Activated T-cell treated with anti-CD3 and anti-CD28 coated beads, Interleukin-2, amount 50 U/mL, for 24 hours (primary cell): ENCODE measurements at places on chromosomes 1 and 21.

DNA sequence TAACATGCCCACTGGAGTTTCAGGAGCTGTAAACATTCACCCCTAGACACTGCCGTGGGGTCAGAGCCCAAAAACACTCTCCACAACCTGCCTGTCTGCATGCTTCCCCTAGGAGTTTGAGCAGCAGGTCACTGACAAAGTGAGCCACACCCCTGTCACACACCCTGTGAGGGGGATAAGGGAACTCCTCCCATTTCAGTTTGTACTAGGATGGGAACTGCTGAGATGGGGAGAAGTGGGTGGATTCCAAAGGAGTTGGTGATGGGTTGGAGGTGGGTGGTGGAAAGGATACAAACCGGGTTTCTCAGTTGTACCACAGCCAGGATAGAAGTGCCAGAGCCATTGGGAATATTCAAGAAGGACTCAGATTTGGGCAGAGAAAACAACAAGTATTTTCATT, 140.2 kb downstream of the MIS18A start:
- DNase-seq: no peak

DNA sequence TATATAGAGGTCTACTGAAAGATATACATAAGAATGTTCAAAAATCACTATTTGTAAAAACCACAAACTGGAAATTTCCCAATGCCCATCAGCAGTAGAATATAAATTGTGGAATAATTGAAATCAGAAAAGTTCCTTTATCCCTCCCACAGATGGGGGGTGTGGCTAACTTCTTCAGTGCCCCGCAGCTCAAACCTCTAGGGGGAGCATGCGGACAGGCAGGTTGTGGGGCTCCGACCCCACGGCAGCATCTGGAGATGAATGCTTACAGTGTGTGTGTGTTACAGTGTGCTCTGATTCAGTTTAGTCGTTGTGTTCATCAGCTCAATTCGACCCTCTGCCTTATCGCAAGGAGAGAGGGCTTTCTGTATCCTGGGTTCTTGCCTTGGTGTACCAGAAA, 262.1 kb upstream of the LRRC7 start:
- no peak for DNase-seq

DNA sequence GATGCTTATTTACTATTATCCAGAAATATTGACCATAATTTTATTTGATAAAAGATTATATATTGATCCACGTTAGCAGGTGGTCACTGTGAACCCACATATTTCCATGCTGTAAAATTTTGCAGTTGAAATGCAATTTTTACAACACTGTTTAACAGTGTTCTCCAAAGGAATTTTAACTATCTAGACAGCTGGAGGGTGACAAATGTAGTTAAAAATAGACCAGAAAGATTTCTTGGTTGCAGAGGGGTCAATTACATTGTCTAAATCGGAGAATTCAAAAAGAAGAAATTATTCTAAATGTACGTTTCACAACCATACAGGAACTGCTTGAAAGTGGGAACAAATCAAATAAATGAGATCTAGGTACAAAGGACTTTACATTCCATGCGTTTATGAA, 625.2 kb upstream of the NCAM2 start:
- DNase-seq: no peak

DNA sequence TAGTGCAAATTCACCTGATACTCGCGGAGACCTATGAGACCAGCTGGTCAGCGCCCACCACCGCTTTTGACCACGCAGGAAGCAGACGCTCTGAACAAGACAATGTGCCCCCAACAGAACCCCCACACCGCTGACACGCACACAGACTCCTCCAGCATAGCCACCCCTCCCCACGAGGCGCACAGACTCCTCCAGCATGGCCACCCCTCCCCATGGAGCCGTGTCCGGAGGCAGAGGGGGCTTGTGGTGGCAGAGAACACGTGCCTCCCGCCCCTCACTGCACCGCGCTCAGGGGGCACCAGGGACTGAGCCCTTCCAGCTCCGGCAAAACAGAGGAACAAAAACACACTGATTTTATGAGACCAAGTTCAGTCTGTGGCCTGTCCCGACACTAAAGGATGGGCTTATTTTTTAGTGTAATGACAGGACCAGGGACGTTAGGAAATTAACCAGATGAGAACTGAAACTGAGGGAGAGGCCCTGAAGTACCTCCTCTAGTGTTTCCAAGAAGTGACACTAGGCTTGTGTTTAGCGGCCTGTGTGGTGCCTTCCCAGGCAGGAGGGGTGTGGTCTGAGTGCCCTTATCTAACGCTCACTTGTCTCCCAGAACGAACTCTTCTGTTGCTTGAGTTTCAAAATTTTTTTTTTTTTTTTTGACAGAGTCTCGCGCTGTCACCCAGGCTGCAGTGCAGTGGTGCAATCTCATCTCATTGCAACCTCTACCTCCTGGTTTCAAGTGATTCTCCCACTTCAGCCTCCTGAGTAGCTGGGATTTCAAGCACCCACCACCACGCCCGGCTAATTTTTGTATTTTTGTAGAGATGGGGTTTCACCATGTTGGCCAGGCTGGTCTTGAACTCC, 10.0 kb upstream of the AGPAT3 start:
- DNase-seq: no peak

GRCh38 chr1:100861379-100861778, 33.3 kb downstream of the EXTL2 start:
- no peak for DNase-seq

DNA sequence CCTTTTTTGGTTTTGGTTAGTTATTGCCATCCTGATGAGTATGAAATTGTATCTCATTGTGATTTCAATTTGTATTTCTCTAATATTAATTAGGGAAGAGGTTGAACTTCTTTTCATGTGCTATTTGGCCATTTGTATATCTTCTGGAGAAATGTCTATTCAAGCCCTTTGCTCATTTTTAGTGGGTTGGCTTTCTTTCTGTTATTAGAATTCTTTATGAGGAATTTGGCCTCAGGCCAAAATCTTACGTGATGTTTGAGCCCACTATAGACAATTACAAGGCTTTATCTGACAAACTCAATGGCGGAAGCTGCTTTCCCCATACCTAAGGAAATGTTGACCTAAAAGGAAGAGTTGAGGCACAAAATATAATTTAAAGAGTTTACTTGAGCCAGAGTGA, 32.9 kb downstream of the IVNS1ABP start:
- DNase-seq: no peak

- no peak for DNase-seq
These were observed 25.7 kb downstream of the CTH start for GRCh38 chr1:70436622-70437251.

- DNase-seq: no peak
These were observed 34.4 kb downstream of the NTPCR start for GRCh38 chr1:232984577-232985425.

GRCh38 chr1:222195857-222196256, 352.0 kb downstream of the HHIPL2 start:
- no peak for DNase-seq

- DNase-seq: no peak
These were observed 436.5 kb upstream of the DAB1 start for GRCh38 chr1:57860325-57860724.

DNA sequence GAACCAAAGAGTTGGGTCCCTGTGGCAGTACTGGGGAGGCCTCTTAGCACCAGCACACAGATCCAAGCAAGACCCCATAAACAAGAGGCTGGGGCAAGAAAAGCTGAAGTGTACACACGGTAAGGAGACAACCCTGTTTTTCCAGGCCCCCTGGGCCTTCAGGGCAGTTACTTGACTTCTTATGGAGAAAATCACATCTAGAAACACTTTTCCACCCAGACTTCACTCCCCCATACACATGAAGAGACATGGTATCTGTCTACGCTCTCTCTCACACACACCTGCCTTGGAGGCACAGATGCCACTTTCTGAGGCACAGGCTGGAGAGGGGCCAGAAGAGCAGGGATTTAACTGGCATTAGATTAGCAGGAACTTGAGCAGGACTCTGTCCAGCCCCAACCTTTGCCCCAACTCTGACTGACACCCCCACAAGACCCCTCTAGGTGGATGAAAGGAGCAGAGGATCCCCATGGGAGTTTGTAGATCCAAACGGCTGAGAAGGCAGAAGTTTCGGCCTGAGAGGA, 2.2 kb downstream of the CERS2 start:
- no peak for DNase-seq

GRCh38 chr1:44701141-44701573, 26.6 kb downstream of the ARMH1 start:
- no peak for DNase-seq

GRCh38 chr1:22838965-22839364, 128.3 kb downstream of the EPHB2 start:
- DNase-seq: no peak

- no peak for DNase-seq
These were observed 107.4 kb downstream of the LEPR start for GRCh38 chr1:65527707-65528503.

DNA sequence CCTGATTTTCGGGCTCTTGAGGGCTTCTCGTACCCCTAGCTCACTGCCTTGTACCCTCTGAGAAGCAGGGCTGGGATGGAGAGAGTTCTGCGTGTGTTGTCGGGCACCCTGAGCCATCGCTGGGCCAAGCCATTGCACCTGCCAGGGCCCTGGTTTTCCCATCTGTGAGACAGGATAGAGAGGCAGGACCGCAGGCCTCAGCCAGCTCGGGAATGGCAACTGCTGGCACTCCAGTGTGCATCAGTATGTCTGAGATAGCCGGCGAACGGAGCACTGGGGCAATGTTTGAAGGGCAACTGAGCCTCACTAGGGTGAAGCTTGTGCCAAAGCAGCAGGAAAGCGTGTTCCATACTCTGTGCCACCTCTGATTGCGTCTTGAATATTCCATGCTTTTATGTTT, 66.9 kb downstream of the TENT5C start:
- no peak for DNase-seq

DNA sequence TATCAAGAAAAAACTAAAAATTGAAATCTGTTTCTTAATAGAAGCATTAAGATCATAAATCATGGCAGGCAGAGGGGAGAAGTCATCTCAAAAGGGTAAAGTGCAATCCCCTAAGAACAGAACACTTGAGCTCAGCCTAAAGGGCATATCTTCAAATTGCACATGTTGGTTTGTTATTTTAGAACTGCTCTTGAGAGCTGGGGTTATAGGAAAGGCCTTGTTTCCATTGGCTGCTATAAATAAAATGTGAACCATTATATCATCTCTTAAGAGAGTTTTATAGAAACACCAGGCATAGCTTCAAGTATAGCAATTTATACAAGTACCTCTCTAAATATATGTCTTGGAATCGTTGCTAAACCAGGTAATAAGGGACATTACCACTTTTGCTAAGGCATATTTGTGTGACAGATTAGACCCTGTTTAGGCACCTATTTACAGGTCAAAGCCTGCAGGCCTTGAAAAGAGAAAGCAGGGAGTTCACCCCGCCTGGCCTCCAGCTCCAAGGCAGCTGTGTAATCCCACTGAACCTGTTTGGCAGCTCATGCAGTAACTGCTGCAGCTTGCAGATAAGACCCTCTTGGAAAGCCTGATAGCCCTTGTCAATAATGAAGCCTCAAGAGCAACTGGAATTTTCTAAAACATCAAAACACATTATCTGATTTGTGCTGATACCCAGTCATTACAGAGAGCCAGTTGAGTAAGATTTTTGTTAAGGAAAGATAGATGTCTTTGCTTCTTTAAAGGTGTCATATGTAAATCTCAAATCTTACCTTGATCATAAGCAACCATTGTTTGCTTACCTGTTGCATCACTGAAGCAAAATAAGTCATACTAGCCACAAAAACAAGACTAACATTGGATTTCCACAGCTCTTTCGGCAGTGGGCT, 24.2 kb upstream of the SYDE2 start:
- DNase-seq: no peak

GRCh38 chr1:4461726-4462290, 192.6 kb upstream of the AJAP1 start:
- no peak for DNase-seq

GRCh38 chr1:37629008-37629407, 5.7 kb downstream of the RSPO1 start:
- no peak for DNase-seq

- DNase-seq: no peak
These were observed 6.6 kb upstream of the WNT9A start for GRCh38 chr1:227954163-227954850.

GRCh38 chr1:149936170-149936991, at the start of gene MTMR11:
MTMR11 (minus strand) TSS chr1:149936879; CDS start chr1:149936647, 232 bp downstream.
- DNase-seq: no peak

- DNase-seq: no peak
These were observed 488 bp upstream of the GNL2 start for GRCh38 chr1:37596182-37596667.

DNA sequence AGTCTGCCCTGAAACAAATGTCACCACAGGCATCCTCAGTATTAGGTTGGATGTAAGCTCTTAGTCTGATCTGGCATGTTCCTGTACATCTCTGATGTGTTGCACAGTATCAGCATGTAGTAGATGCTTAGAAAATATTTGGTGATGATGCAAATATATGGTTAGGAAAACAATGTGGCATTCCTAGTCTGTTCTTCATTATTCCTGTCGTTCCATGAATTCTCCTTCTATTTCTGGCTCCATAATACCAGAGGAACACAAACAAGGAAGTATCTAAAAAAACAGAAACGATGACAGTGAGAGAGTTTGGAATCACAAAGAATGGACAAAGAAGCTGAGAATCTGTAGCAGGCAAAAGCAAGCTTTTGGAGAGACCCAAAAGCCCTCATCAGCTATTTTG, 236.6 kb downstream of the HHAT start:
- no peak for DNase-seq

DNA sequence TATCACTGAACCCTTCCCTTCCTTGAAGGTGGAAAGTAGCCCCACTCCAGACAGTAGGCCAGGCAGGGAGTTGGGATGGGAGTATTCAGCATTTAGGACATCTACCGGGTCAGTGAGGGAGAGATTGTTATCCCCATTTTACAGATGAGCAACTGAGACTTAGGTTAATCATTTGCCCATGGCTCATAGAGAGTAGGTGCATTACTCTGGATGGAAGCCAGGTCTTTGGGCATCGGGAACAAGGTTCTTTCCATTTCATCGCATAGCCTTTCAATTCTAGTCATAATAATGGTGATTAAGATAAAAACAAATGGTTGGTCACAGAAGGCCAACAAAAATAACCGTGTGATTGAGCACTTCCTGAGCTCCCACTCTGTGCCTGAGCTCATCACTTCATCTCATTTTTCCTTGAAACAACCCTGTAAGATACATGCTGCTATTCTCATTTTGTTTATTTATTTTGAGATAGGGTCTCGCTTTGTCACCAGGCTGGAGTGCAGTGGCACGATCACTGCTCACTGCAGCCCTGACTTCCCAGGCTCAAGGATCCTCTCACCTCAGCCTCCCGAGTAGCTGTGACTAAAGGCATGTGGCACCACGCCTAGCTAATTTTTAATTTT, 64.8 kb downstream of the NAV1 start:
- no peak for DNase-seq

DNA sequence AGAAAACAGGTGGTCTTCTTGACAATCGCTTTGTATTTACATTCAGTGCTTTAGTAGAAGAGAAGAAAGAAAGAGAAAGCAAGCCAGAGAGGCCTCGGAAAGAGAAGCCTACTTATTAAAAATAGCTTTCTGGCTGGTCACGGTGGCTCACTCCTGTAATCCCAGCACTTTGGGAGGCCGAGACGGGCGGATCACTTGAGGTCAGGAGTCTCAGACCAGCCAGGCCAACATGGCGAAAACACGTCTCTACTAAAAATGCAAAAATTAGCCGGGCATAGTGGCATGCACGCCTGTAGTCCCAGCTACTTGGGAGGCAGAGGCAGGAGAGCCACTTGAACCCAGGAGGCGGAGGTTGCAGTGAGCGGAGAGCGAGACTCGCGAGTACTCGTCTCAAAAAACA, 1.8 kb upstream of the SLC19A2 start:
- no peak for DNase-seq
